Hippocampal formation (tissue), 2 donors: ENCODE measurements at places on chromosomes 12 and 14.

- DNase-seq = peak; percentile 76
These were observed at the start of the genes DDX51 and NOC4L for GRCh38 chr12:132144115-132144809. Gene DDX51, minus strand, starts transcription at chr12:132144319. Its CDS starts 23 bp downstream, at chr12:132144296. Gene NOC4L, plus strand, starts transcription at chr12:132144457. Its CDS starts 32 bp downstream, at chr12:132144489.

GRCh38 chr12:93622485-93622884, 50.0 kb downstream of the SOCS2 start:
- DNase-seq = no peak

GRCh38 chr14:94239406-94239805, 53.7 kb downstream of the SERPINA10 start:
- no peak for DNase-seq

- no peak for DNase-seq
These were observed 9.0 kb upstream of the SERPINA6 start for GRCh38 chr14:94332063-94332583.
